ENCODE measurements at places on chromosomes 6 and 20.

GRCh38 chr6:158869826-158870648 is 50.9 kb upstream of the EZR start:
- peak; percentile 83 for DNase-seq

- DNase-seq, result peak; percentile 45
These were observed 517 bp downstream of the ACTL10 start for GRCh38 chr20:33667245-33667675.

GRCh38 chr6:104431096-104431495 is 428.6 kb downstream of the HACE1 start:
- DNase-seq, result no peak

DNA sequence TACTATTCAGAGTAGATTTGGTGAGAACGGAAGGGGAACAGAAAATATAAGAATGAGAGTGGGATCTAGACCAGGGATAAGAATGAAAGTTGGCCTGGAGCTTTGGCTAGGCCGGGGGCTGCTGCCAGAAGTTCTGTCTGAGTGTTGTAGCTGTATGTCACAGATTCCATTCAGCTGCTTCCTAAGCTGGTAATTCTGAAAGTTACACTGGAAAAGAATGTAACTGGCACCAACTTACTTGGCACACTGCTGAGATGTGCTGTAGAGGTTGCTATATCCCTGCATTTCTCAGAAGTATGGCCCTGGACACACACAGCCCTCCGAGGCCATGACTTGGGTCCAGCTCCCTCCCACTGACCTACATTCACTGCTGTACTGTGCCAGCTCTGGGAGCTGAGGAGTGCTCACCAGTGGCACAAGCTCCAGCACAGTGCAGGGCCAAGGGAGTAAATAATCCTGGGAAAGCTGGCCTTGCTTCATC is 25.8 kb upstream of the TMEM217 start:
- DNase-seq, result no peak

GRCh38 chr6:38110481-38110971 is 291.0 kb downstream of the ZFAND3 start:
- DNase-seq, result no peak

GRCh38 chr6:31170987-31171671 is 647 bp upstream of the POU5F1 start:
- no peak for DNase-seq

- no peak for DNase-seq
These were observed 24.4 kb downstream of the ANGPT4 start for GRCh38 chr20:891706-892080.

- DNase-seq, result no peak
These were observed 27.9 kb upstream of the PLCB4 start for GRCh38 chr20:9040863-9041524.

DNA sequence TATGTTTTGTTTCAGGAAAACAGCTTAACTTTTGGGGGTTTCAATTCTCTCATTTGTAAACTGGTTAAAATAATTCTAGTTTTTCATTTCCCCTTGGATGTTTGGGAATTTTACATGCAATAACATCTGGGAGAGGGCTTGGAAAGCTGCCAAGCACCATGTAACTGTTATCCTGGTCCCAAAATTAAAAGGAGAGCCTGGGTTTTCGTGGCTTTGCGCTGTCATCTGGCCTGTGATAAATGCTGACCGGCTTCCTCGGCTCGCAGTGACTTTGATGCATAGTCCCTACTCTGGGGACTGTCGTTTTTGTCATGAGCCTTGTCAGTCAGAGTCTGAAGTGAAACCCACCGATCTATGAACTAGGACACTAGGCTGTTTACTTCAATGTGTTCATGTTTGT is 12.2 kb downstream of the SLC35F1 start:
- DNase-seq, result no peak

DNA sequence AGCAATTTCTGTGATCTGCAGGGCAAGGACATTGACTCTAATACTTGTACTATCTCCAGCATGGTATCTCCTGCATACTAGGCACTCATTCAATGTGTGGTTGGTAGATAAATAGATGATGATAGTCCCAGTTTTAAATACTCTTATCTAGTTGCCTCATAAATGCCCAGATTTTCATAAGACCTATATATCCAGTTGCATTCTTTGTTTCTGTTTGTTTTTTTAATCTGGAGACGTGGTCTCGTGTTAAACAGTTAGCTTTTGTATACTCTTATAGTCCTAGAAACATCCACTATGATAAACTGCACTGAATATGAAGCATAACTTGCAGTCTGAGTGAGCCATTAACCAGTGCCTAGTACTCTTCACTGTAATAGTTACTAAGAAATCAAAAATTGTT is 35.5 kb upstream of the SUMO4 start:
- no peak for DNase-seq

- no peak for DNase-seq
These were observed 37.4 kb downstream of the MDN1 start for GRCh38 chr6:89782222-89782621.

GRCh38 chr6:140319209-140319608 is 944.8 kb upstream of the CITED2 start:
- no peak for DNase-seq

Data from CD4-positive, alpha-beta T cell treated with Interleukin-10 for 1 hour (primary cell).